Thyroid gland (tissue), 4 donors: ENCODE measurements at places on chromosomes 2 and 18.

GRCh38 chr2:218858671-218859555 is 692 bp upstream of the WNT6 start:
- no peak for DNase-seq

DNA sequence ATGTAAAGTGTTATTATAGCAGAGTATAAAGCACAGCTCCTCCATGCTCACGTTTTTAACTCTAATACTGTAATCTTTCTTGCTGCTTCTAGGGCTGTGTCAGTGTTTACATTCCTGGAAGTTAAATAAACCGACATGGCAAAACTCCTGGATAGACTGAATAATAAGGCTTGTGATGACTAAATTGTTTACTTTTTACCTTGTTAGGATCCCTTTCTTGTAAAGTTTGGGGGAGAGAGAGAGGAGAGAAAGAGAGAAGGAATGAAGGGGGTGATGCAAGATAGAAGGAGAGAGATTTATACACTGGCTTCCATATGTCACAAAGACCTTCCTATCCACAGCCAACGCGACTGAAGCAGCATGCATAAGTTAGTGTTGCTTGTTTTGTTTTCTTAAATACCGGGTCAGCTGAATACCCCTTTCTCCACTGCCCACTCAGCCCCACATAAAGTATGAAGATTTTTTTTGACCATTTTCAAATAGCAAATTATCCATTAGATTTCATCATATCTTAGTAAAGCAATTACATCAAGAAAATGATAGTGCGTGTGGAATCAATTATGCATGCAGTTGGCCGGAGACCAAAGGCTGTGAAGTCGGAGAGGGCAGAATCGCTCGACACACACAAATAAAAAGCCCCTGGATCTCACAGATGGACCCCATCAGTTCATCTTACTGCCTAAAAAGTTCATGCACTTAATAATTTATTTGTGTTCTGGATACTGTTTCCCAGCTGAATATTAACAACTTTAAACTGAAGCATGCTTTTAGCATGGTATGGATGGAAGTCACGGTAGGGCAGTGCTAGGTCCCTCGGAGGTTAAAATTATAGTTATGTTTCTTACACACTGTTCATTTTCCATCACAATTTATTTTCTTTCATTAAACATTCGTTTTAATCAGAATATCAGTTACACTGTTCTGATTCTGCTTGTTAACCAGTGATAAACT is 20.1 kb downstream of the BCL11A start:
- no peak for DNase-seq

DNA sequence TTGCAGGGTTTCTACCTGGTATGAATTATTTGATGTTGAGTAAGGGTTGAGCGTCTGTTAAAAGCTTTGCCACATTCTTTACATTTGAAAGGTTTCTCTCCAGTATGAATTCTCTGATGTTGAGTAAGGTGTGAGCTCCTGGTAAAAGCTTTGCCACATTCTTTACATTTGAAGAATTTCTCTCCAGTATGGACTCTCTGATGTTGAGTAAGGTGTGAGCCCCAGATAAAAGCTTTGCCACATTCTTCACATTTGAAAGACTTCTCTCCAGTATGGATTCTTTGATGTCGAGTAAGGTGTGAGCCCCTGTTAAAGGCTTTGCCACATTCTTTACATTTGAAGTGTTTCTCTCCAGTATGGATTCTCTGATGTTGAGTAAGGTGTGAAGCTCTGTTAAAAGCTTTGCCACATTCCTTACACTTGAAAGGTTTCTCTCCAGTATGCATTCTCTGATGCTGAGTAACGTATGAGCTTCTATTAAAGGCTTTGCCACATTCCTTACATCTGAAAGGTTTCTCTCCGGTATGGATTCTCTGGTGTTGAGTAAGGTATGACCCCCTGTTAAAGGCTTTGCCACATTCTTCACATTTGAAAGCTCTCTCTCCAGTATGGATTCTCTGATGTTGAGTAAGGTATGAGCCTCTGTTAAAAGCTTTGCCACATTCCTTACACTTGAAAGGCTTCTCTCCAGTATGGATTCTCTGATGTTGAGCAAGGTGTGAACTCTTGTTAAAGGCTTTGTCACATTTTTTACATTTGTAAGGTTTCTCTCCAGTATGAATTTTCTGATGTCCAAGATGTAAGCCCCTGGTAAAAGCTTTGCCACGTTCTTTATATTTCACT is 27.1 kb downstream of the ZNF519 start:
- no peak for DNase-seq

- DNase-seq = no peak
Measured at GRCh38 chr2:65055422-65056214, 598 bp upstream of the CEP68 start.

- DNase-seq = peak; percentile 42
Measured at GRCh38 chr18:31741097-31741735, 19.5 kb downstream of the SLC25A52 start.

- no peak for DNase-seq
Measured at GRCh38 chr2:151361674-151362370, 4.4 kb downstream of the TNFAIP6 start.

GRCh38 chr2:18845854-18846445 is 256.6 kb upstream of the NT5C1B start:
- DNase-seq = no peak

DNA sequence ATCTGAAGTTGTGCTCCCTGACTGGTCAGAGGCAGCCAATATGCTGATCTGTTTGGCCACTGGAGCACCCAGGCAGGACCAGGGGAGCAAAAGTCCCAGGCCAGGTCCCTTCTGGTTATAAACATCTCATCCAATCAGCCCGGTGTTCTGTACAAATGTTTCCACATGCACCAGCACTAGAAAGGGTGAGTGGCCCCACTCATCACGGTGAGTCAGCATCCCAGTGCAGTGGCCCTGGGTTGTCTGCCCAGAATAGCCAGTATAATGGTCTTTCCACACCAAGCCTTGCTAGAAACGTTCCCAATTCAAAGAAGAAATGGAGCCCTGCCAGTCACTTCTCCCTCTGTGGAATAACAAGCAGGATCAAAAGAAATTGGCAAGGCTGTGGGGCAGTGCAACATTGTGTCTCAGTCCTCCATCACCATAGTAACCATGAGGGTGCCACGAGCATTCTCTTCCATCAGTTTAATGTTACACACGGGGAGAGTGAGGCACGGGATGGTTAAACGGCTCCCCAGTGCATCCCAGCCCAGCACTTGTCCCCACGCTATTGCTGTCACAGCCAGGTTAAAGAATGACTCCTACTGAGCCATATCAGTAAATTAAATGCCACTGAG is 174.9 kb downstream of the SEPTIN10 start:
- DNase-seq = peak; percentile 92

GRCh38 chr2:219684721-219685689 is 57.6 kb downstream of the SLC4A3 start:
- peak; percentile 88 for DNase-seq

GRCh38 chr18:50162486-50163304 is 32.3 kb downstream of the MYO5B start:
- DNase-seq = no peak

- DNase-seq = no peak
Measured at GRCh38 chr2:172270278-172271079, 156.9 kb upstream of the ITGA6 start.

- no peak for DNase-seq
Measured at GRCh38 chr18:26993568-26993967, 128.1 kb upstream of the AQP4 start.

DNA sequence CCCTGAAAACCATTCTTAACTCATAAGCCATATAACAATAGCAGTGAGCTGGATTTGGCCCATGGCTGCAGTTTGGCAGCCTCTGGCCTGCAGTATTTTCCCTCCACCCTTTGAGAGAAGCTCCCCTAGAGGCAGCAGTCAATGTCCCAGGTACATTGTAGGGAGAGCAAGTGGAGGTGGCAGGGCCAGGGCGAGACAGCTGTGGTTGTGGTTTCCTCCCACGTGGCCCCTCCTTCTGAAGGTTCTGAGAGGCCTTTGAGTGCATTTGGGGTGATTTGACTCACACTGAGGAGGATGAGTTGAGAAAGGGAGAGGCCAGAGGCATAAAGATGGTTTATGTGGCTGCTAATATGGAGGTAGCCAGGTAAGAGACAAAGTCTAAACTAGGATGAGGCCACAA is 45.5 kb upstream of the LDAH start:
- DNase-seq = no peak

- DNase-seq = no peak
Measured at GRCh38 chr2:239206851-239207250, 194.0 kb downstream of the HDAC4 start.

GRCh38 chr2:134501476-134502091 is 217.2 kb downstream of the TMEM163 start:
- DNase-seq = no peak

- no peak for DNase-seq
Measured at GRCh38 chr2:207318181-207318628, 152.5 kb upstream of the KLF7 start.

- no peak for DNase-seq
Measured at GRCh38 chr2:26114151-26114550, 58.7 kb upstream of the GAREM2 start.

GRCh38 chr2:208648368-208648767 is 241.8 kb downstream of the PTH2R start:
- DNase-seq = no peak

GRCh38 chr2:211390536-211391188 is 834.3 kb downstream of the CPS1 start:
- no peak for DNase-seq

DNA sequence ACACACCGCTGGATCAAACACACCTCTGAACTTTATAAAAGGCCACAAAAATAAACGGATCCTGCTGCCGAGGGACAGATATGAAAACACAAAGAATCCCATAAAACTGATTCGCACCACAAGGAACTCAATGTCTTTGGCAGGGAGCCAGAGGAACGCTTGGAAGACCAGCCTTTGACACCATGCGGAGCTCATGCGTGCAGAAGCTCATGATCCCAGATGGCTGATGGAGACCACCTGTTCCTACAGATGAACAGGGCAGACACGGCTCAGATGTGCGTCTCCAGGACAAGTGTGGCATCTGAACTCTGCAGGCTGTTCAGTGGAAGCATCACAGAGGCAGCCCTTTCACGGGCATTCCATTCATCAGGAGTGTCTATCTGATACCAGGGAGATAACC is 24.9 kb downstream of the COPS9 start:
- DNase-seq = no peak

- no peak for DNase-seq
Measured at GRCh38 chr2:123419976-123420375, 605.1 kb upstream of the CNTNAP5 start.

GRCh38 chr2:119197529-119198239 is 25.9 kb upstream of the STEAP3 start:
- DNase-seq = no peak

DNA sequence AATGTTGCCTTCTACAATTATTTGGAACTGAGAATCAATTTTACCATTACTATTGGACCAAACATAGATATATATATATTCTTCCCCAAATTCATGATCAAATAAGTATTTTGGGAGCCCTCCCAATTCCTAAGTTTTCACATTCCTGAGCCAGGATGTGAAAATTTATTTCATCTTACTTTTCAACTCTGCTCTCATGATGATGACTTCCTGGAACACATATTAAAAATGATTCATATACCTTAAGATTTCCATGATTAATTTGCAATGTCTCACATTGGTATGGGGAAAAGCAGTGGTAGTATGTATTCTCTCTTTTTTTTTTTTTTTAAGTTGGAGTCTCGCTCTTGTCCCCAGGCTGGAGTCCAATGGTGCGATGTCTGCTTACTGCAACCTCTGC is 596.1 kb upstream of the ZEB2 start:
- DNase-seq = no peak

DNA sequence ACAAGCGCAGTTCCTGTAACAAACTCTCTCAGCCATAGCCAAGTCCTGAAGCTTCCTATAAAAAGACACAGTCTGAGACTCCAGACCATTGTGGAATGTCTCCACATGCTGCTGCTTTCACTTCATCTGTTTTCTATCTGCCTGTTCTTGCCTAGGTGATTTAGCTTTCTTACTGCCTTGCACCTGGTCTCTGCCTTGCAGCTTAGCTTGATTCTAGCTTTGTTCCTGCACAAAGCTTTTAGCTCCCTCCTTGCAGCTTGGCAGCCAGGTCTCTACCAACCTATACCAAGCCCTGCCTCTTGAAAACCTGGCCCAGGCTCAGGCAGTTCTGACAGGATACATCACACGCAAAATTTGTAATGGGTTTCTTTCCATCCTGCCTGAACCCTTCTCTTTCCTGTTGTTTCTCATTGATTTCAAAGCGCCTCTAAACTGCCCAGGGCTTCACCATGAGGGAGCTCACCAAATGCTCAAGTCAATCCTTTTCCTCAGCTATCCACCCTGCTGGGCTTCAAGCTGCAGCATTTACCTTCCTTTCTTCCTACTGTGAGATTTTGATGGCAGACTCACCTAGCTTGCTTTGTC is 941.3 kb upstream of the NXPH2 start:
- no peak for DNase-seq

DNA sequence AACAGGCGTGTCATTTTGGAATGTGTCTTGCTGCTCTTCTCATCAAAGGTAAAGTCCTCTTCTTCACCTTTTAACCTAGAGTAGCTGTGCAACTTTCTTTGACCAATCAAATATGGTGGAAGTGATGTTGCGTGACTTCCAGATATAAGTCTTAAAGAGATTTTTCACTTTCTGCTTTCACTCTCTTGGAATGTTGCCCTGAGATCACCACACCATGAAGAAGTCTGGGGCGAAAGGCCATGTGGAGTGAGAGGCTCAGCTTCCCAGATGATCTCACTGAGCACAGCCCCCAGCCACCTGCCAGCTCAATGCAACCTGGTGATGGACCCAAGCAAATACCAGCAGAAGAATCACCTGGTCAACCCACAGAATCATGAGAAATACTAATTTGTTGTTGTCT is 7.1 kb upstream of the GALNT3 start:
- DNase-seq = peak; percentile 17

- peak; percentile 77 for DNase-seq
Measured at GRCh38 chr18:48663931-48664847, 125.4 kb downstream of the CTIF start.

DNA sequence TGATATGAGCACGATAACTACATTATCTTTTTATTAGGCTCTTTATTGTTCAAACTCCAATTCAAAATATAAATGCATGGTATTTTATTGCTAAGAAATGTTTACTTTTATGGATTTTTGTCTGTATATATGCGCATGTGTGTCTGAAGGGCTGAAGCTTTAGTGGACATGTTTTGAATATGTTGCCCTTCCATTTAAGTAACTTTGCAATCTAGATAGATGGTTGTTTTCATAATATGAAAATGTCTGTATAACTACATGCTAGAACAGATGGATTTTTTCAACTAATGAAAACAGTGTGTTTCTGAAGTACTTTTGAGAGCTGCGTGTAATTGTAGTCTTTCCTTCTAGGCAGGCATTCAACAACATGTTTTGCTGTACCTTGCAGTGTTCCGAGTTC is 18.7 kb downstream of the DCAF17 start:
- no peak for DNase-seq
